ENCODE measurements at places on chromosomes 1 and 21.

GRCh38 chr1:228490120-228491078 is 3.2 kb downstream of the RNF187 start:
- DNase-seq, result no peak

DNA sequence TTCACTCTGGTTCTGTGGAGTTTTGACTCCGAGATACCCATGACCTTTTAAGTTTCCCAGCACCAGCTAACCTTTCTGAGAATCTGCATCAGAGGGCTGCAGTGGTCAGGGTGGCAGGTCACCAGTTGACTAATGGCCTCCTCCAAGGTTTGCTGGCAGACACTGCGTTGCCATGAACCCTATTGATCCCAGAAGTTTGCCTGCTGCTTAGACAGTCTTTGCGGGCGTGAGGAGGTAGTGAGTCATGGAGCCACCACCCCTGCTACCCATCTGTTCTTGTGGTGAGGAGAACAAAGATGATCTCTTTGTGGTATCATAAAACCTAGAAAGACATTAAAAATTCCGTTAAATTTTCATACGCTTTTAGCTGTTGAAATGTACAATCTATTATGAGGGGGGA is 180.4 kb downstream of the FGGY start:
- DNase-seq, result no peak

GRCh38 chr1:230230948-230231773 is 164.1 kb downstream of the GALNT2 start:
- DNase-seq, result no peak

DNA sequence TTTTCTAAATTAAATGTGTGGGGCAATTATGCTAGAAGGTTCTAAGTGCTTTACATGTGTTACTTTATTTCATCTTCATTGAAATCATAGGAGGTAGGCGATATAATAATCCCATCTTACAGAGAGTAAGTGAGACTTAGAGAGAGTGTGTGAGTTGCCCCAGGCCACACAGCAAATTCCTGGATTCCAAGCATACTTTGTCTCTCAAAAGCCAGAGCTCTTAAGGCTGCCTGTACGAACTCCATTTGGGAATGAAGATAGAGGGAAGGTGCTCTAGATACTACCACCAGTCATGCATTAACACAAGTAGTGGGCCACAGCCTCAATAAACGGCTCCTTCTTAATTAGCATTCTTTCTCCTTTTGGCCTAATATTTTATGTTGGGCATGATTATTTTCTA is 170.1 kb downstream of the SIPA1L2 start:
- DNase-seq, result no peak

GRCh38 chr21:34883491-34884271 is 165.4 kb downstream of the RUNX1 start:
- no peak for DNase-seq

DNA sequence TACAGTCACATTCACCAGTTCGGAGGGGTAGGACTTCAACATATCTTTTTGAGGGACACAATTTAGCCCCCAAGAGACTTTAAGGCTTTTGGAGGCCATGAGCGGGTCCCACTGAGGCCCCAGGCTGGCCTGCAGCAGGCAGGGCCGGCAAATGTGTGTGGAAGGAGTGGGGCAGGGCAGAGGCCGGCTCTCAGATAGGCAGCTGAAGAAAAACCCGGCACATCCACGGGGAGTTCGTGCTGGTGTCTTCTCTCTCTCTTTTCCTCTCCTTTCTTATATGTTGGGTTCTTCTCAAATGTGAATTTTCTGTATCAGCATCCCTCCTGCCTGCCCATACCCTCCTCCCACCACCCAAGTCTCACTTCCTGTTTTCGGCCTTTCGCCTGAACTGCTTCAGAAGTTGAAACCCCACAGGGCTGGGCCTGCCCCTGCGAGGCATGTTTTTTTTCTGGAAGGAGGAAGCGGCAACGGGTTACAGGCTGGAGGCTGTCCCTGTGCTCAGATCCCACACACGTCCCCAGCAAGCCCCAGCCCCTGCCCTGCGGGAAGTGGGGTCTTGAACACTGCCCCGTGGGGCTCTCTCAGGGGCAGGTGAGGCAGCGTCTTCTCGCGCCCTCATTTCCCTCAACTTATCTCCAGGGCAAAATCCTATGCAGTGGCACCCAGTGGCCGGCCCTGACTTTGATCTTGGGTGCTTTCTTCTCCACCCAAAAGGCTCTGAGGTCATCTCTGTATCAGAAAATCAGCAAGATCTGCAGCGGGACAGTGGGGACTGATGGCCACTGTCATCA is 9.7 kb upstream of the UMODL1 start:
- no peak for DNase-seq

DNA sequence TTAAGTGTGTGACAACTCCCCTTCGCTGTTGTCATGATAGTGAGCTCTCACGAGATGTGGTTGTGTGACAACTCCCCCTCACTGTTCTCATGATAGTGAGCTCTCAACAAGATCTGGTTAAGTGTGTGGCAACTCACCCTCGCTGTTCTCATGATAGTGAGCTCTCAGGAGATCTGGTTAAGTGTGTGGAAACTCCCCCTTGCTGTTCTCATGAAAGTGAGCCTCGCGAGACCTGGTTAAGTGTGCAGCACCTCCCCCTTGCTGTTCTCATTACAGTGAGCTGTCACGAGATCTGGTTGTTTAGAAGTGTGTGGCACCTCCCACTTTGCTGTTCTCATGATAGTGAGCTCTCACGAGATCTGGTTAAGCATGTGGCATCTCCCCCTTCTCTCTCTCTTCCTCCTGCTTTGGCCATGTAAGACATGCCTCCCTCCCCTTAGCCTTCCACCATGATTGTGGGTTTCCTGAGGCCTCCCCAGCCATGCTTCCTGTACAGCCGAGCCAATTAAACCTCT is 25.1 kb upstream of the LSS start:
- no peak for DNase-seq

GRCh38 chr1:192167911-192168700 is 9.8 kb downstream of the RGS18 start:
- no peak for DNase-seq

Measured in hypothalamus (tissue), 51 donors.